ENCODE measurements at places on chromosomes 11 and 22.

- H3K27ac ChIP-seq, result no peak overlapping the region
- no peak overlapping the region for H3K4me3 ChIP-seq
- no peaks in the 10 kb centered on the region for H3K27me3 ChIP-seq
- no peak for DNase-seq
- no peaks in the 10 kb centered on the region for H3K36me3 ChIP-seq
Measured at GRCh38 chr11:82701847-82702520, 31.7 kb downstream of the FAM181B start.

- no peak overlapping the region for H3K4me3 ChIP-seq
- no peaks in the 10 kb centered on the region for H3K27me3 ChIP-seq
- DNase-seq, result no peak
- H3K27ac ChIP-seq, result no peak overlapping the region
- H3K4me1 ChIP-seq, result no peaks in the 10 kb centered on the region
- no peaks in the 10 kb centered on the region for H3K36me3 ChIP-seq
Measured at GRCh38 chr11:86570451-86570850, 102.0 kb downstream of the ME3 start.

- DNase-seq, result no peak
- H3K27ac ChIP-seq, result no peak overlapping the region
- H3K4me3 ChIP-seq, result no peak overlapping the region
- no peaks in the 10 kb centered on the region for H3K4me1 ChIP-seq
Measured at GRCh38 chr11:3609416-3610265, 32.2 kb downstream of the ART5 start.

GRCh38 chr11:7540830-7541555 is 27.2 kb downstream of the PPFIBP2 start:
- no peak for DNase-seq
- H3K4me3 ChIP-seq, result no peak overlapping the region
- H3K27me3 ChIP-seq, result no peaks in the 10 kb centered on the region
- H3K4me1 ChIP-seq, result no peaks in the 10 kb centered on the region
- H3K36me3 ChIP-seq, result no peaks in the 10 kb centered on the region

DNA sequence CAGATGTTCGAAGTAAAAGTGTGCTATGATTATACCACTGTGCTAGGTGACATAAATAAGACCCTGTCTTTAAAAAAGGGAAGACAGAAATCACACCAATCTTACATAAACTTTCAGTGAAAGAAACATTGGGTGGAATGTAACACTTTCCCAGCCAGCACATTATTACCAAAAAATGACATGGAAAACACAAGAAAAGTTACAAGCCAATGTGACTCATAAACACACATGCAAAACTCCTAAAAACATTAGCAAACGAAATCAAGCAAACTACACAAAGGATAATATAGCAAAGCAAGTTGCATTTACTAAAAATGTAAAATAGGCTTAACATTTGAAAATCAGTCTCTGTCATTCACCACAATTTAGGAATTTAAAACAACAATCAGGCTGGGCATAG is 47.0 kb downstream of the SBF2 start:
- peaks cover 13% of the 10 kb centered on the region for H3K4me1 ChIP-seq
- H3K4me3 ChIP-seq, result no peak overlapping the region
- no peak for DNase-seq
- H3K27ac ChIP-seq, result no peak overlapping the region
- no peaks in the 10 kb centered on the region for H3K36me3 ChIP-seq

Data from thoracic aorta (tissue), 2 donors.